ENCODE measurements at places on chromosomes 16 and 17. TPM values are rescaled to one million over a fixed set of nuclear protein-coding genes. Genes with fewer than 3 reads are reported as not detected.
A peak's percentile ranks its signal among the peaks of the same experiment; 100 is the strongest.

DNA sequence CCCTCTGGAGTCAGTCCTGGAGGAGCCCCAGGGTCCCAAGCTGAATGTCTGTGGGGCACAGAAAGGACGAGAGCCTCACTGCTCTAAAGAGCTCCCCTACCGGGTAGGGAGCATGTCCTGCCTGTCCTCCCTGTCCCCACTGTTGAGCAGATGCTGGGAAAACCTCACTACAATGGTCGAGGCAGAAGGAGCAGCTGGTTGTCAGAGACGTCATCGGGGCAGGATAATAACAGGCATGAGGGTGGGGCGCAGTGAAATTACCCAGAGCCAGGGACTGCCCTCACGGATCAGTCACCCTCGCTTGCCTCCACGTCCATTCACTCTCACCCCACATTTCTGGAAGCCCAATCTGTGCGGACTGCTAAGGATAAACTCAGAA, 538 bp downstream of the TM4SF5 start:
- no peak for DNase-seq

GRCh38 chr17:44610871-44611270, 45.4 kb upstream of the MEIOC start:
- no peak for DNase-seq

GRCh38 chr17:69809331-69809730, 265.7 kb upstream of the KCNJ16 start:
- DNase-seq = no peak

The SPIRE2 gene
- 19.9 TPM for total RNA-seq

The CIBAR2 gene
- not detected for total RNA-seq

DNA sequence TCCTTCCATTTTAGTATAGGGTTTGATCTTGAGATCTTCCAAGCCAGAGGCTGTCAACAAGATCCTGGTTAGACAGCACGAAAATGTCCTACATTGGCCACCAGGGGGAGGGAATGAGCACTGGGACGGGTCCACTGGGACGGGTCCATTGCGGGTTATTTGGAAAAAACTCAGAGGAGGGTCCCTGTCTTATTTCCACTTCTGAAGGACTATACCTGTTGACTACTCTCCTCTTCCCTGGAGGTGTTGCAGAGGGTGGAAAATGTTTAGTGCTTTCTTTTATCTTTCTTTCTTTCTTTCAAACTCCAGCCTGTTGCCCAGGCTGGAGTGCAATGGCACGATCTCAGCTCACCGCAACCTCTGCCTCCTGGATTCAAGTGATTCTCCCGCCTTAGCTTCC, 2.5 kb downstream of the TTLL6 start:
- DNase-seq = peak; percentile 35

- DNase-seq = no peak
Measured at GRCh38 chr17:55432358-55433028, 10.9 kb upstream of the MMD start.

DNA sequence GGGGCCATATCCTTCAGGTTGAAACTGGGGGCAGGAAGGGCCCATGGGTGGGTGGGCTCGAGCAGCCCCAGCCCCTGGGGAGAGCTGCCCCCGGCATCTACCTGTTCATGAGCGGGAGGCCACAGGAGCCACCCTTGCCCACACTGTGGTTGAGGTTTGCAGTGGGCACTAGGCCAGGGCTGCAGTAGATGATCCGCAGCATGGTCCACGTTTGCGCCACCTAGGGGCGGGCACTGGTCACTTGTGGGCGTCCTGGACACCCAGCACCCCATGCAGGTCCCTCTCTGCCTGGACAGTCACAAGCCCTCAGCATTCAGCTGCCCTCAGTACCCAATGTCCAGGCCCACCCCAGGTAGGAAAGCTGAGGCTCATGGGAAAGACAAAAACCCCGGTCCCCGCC, 1.8 kb upstream of the JMJD8 start:
- DNase-seq = no peak

GRCh38 chr17:27456681-27457359, 572 bp downstream of the KSR1 start:
- DNase-seq = no peak

The NECAB2 gene
- total RNA-seq = 0.29 TPM

- DNase-seq = no peak
Measured at GRCh38 chr16:56163938-56164337, 27.4 kb upstream of the GNAO1 start.

The PPP1R1B gene
- 2.4 TPM for total RNA-seq

DNA sequence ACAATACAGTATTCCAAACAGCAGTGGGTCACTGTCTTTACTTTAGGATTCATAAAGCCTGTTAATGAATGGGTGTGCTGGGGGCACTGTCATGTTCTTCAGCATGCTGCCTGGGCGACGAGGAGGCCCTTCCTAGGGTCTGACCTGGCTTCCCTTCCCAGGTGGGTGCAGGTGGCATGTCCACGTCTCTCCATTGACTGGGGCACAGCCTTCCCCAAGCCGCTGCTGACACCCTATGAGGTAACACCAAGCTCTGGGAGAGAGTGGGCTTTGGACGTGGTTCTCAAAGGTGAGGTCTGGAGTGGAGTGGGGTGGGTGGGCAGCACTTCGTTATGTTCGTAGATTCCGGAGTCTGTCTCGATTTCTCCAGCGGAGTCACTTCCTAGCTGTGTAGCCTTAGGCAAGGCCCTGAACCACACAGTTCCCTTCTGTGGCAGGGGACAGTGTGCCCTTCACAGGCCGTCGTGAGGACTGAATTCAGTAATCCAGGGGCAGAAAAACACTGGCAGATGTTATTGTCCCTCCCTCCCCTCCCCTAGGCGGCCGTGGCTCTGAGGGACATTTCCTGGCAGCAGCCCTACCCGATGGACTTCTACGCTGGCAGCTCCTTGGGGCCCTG, 771 bp upstream of the OVCA2 start:
- DNase-seq = no peak

DNA sequence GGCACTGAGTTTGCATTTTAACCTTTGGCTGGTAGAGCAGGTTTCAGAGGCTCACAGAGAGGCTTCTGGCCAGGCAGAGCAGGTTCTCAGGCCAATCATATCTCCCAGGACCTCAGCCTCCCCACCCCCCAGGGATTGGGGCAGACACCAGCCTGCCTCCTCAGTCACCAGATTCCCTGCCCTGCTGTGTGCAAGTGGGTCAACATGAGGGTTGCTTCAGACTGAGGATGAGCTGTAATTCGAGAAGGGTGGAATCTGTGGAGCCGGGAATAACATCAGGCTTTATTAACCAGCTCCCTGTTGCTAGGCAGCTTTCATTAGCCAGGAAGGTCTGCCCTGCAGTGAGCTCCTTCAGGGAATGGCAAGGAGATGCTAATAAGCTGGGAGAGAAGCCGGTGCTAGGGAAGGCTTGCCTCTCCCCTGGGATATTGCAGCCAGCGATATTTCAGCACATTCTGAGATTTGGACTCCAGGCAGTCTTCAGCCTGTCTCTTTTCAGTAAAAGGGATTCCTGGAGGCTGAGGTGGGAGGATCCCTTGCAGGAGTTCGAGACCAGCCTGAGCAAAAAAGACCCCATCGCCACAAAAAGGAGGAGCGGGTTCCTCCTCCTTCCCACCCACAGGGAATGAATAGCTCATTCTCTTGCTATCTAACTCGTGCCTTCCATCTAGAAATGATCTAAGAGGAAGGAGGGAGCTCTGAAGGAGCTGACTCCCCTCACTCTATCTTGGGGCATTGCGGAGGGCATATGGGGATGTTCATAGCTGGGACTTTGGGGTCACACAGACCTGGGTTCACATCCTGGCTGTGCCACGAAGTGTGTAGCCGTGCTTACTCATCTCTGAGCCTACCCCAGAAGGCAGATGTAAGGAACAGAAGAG, 10.7 kb downstream of the SGSM2 start:
- DNase-seq = peak; percentile 67

The EFCAB13 gene
- 10.6 TPM for total RNA-seq

GRCh38 chr16:12375046-12375740, 398.7 kb downstream of the SNX29 start:
- no peak for DNase-seq

DNA sequence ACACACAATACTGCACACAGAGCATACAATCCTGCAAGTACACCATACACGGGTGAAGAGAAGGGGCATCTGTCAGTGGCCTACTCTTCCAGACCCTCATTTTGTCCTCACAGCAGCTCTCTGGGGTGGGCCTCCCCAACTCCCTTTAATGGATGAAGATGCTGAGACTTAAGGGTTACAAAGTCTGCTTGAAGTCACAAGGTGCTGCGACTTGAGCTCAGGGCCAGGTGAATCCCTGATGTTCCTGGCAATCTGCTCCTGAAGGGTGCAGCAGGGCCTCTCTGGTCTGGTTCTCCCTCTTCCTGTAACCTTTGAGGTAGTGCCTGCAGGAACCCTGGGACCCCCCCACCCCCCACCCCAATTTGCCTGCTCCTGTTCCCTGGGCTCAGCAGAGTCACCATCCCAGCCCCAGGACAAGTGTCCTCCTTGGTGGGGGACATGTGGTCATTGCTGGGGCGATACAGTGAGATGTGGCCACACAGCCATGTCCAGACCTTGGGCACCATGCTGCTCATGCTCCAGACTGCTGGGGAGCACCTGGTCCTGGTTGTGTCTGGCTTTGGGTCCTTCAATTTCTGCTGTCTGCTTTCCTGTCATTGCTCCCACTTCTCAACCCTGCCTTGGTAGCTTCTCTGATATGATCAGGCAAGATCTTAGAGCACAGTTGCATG, 107.5 kb downstream of the METRNL start:
- DNase-seq = no peak

The DOK4 gene
- total RNA-seq = 123 TPM

The TEKT5 gene
- total RNA-seq = not detected

DNA sequence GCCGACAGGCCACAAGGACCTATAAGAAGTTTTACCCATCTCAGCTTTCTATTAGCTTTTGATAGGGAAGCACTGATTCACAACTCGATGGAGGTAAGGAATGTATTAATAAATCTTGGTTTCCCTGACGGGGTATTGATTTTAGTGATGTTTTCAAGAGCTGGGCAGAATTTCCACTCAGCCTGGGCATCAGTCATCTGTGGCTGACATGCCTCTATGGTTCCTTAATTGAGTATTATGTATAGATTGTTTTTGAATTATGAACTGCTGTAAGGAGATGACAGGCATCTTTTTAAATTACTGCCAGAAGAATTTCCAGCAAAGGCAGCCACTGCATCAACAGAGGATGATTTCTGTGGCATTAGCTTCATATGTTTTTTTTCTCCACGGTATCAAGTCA, 128.6 kb downstream of the CPPED1 start:
- no peak for DNase-seq

DNA sequence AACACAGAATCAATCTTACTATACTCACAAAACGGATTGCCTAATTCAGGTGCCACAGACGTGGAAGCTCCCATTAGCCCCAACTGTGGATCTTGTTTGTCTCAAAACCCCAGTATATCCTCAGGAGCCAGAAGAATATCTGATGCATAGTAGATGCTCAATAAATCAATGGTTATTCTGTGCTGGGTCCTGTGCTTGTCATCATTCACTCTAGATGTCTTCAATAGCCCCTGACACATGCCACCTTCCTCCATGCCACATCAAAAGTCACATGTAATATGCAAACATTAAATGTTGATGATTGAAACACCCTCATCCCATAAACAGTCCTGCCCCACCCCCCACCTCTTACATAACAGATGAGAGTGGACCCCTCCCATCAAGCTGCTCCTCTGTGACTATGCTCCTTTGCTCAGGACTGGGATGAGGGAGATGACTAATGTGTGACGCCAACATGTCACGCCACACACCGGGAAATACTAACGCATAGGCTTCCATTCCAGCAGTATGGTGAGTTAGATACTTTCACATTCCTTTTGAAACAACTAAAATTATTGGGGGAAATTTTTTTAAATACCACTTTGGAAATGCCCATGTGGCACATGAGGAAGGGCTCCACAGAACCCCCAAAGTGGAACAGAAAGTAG, 267.6 kb upstream of the SDK2 start:
- no peak for DNase-seq

DNA sequence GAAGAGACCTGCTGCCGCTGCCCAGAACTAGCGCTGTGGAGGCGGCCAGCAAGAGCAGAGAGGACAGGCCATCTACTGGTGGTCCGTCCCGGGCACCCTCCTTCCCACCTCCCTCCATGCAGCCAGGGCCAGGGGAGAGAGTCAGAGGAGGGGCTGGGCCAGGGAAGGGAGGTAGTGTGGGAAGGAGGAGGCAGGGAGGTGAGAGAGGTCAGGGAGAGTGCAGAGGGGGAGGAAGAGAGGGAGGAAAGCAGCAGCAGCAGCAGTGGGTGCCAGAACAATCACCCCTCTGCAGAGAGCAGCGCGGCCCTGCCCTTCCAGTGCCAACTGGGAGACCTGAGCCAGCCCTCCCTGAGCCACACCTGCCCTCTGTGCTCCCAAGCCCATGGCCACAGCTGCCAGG, 6.6 kb downstream of the C16orf95 start:
- DNase-seq = no peak

The AGRP gene
- total RNA-seq = not detected

The KRTAP3-2 gene
- not detected for total RNA-seq

DNA sequence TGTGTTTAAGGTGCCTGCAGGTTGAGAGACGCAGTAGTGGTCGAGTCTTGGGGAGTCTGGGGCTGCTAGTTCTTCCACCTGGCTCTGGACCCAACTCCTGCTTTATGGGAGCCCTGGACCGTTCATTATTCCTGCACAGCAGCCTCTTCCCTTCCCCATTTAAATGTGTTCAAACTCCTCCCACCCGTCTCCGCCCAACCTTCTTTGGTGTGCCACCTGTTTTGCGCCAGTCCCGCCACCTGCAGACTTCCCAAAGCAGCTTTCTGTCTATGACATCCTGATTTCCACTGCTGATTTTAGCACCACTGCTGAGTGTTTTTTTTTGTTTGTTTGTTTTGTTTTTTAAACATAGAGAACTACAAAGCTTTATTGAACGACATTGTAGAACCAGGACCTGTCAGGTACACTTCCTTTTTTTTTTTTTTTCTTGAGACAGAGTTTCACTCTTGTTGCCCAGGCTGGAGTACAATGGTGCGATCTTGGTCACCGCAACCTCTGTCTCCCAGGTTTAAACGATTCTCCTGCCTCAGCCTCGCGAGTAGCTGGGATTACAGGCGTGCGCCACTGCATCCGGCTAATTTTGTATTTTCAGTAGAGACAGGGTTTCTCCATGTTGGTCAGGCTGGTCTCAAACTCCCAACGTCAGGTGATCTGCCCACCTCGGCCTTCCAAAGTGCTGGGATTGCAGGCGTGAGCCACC, 12.8 kb downstream of the ADORA2B start:
- no peak for DNase-seq

The FMNL1 gene
- total RNA-seq = 30.7 TPM

DNA sequence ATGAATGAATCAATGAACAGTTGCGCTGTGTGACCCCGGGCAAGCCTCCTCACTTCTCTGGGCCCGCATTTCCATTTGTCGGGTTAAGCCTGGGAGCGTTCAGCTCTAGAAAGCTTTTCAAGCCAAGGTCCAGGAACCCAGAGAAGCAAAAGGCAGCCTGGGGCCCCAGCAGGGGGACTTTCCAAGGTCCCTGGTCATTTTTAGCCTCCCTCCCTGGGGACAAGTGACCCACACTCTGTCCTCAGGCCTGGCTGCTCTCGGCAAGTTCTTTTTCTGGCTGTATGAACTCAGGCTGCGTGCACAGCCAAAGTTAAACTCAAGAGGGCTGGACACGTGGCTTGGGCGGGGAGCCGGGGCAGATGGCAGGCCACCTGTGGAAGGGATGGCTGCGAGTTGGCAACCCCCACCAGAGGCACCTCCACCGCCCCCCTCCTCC, 41.4 kb upstream of the CIBAR2 start:
- no peak for DNase-seq

The NUPR1 gene
- total RNA-seq = 44.9 TPM

GRCh38 chr16:3643095-3643730, 11.3 kb upstream of the DNASE1 start:
- DNase-seq = no peak
